Stimulated activated CD8-positive, alpha-beta memory T cell treated with anti-CD3 and anti-CD28 coated beads, Interleukin-4, amount 100 ng/mL, for 4 hours (primary cell): ENCODE measurements at places on chromosomes 3 and 15.

DNA sequence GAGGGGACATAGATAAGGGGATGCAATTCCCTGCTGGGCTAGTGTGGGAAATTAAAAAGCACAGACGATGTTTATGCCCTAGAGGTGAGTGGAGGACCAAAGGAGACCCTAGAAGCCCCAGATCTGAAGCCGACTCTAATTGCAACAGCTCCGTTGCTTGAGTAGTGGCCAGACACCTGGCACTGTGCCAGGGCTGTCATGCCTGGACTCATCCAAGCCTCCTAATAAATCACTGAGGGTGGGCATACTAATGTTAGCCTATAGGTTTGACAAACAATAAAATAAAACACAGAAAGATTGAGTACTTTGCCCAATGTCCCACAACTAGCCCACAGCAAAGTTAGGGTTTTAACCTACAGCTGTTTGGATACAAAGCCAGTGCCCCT lies 25.4 kb upstream of the MRPS22 start:
- DNase-seq, result no peak

GRCh38 chr15:81163961-81164800 lies 30.1 kb downstream of the CFAP161 start:
- no peak for DNase-seq

- no peak for DNase-seq
These were observed 548.3 kb downstream of the NLGN1 start for GRCh38 chr3:173945806-173946205.

DNA sequence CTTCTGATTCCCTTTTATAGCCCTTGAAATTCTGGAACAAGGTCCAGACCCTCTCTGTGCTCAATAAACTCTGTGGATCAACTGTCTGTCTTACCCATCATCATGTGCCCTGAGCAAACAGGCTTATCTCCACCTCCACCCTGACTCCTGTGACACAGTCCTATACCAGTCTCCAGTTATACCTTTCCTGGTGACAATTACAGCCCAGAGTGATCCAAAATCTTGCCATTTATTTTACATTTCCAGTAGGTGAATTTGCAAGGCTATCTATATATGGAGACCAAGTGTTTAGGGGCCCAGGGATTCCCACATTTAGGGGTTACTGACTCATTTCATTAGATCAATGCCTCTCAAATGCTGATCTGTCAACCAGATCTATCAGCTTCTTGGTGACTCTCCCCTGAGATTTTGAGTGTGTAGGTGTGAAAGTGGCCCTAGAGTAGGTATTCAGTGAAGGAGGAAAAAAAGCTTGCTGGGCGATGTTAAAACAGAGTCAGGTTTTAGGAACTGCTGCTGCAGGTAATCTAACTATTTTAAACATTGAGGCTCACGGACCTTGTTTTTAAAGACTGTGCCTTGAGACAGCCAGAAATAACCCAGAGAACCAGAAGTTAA lies 229.6 kb upstream of the WNT5A start:
- DNase-seq, result no peak
